ENCODE measurements at places on chromosomes 1 and 21.

GRCh38 chr21:24046829-24047443 is 1560.3 kb downstream of the MRPL39 start:
- DNase-seq, result no peak

GRCh38 chr1:45016767-45017166 is 4.7 kb downstream of the UROD start:
- no peak for DNase-seq

DNA sequence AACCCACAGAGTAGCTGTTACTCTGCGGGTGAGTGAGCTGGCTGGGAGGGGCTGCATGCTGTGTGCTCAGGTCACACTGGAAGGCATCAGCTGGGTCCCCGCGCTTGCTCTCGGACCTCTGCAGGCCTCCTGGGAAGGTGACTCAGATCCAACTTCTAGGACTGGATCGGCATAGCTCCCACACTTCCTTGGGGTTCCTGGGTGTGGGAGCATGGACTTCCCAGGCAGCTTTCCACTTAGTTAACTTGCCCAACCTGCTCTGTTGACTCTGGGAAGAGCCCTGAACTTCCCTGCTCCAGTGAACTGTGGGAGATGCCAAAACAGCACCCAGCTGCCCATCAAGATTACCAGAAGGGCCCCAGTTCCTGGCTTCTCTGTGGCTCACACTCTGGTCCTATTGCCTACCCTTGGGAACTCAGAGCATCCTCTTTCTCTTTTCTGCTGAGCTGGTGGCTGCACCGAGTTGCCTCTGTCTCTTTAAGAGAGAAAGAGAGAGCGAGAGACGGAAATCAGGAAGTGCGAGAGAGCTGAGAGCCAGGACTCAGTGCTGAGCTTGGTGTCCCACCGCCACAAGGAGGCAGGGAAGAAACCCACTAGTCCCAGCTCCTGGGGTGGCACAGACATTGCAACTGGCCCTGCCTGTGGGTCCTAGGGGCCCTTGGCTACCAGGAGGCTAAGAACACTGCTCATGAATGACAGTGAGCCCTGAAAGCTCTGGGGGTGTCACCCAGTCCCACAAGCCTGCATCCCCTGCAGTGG is at the start of gene IKBKE:
IKBKE (plus strand) TSS at position 544 of the 759 bp plus-strand sequence. CDS start 2,752 bp downstream, outside the sequence.
- DNase-seq, result peak; percentile 70

DNA sequence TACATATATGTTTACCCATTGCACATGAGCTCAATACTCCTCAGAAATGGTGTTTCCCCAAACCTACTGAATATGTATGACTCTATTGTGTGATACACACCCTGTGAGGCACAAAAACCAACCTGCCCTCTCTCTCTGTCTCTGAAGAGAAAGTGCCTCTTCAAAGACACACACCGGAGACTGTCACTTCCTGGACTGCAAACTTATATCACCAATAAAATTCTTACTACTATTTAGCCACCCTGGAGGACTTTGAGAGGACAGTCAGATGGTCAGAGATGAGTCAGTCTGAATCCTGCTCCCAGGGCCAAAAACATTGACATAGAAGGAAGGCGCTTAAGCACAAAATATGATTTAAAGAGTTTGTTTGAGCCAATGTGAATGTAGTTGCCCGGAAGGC is 110.4 kb downstream of the PPIAL4G start:
- DNase-seq, result no peak

GRCh38 chr1:9150582-9151327 is 21.9 kb upstream of the GPR157 start:
- DNase-seq, result peak; percentile 64

DNA sequence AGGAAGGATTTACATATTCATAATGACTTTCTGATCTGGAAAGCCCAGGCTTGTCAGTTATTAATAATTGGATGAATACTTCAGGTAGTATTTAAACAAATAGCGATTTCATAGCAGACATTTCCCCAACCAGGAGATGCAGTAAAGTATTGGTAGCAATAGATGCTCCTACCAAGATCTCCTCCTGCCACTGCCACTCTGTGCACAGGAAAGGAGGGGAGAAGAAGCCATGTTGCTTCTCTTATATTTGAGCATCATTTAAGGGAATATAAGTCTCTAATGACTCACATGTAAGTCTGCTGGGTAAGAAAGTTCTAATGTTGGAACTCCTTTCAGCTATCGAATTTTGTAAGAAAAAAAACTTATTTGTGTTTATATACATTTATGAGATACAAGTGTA is 420 bp upstream of the IFI16 start:
- no peak for DNase-seq

DNA sequence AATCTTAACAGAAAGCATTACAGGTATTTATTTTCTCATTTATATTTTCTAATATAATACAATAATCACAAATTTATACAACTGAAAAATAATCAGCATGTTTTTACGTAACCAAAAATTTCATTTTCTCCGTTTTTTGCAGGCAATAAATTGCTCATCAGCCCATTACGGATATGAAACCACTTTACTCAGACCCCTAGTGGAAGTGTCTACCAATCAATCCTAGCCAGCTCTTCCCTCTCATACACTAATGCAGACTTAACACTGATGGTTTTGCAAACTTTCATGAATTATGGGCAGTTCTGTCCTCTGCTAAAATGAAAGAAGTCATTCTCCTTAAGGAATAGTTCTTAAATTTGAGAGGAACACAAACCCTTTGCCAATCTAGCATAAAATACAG is 124.7 kb downstream of the EIF4G3 start:
- no peak for DNase-seq

GRCh38 chr21:36626791-36627190 is 72.1 kb upstream of the SIM2 start:
- DNase-seq, result no peak

DNA sequence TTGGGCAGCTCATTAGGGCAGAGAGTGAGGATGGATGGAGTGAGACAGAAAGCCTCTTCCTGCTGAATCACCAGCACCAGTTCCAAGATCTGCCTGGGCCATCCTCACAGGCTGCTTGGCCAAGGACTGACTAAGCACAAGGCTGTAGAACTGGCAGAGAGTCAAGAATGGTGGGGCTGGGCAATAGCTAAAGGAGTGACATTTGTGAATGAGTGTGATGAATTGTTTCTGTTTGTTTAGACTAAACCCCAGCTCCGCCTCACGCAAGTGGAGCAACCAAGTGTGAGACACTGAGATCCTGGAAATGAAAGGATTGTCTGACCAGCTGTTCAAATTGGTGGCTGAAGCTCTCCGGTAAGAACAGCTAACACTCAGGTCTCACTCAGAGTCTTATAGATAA is 38.6 kb downstream of the BRINP2 start:
- DNase-seq, result peak; percentile 99

GRCh38 chr21:27315373-27315772 is 348.5 kb upstream of the ADAMTS5 start:
- DNase-seq, result no peak

DNA sequence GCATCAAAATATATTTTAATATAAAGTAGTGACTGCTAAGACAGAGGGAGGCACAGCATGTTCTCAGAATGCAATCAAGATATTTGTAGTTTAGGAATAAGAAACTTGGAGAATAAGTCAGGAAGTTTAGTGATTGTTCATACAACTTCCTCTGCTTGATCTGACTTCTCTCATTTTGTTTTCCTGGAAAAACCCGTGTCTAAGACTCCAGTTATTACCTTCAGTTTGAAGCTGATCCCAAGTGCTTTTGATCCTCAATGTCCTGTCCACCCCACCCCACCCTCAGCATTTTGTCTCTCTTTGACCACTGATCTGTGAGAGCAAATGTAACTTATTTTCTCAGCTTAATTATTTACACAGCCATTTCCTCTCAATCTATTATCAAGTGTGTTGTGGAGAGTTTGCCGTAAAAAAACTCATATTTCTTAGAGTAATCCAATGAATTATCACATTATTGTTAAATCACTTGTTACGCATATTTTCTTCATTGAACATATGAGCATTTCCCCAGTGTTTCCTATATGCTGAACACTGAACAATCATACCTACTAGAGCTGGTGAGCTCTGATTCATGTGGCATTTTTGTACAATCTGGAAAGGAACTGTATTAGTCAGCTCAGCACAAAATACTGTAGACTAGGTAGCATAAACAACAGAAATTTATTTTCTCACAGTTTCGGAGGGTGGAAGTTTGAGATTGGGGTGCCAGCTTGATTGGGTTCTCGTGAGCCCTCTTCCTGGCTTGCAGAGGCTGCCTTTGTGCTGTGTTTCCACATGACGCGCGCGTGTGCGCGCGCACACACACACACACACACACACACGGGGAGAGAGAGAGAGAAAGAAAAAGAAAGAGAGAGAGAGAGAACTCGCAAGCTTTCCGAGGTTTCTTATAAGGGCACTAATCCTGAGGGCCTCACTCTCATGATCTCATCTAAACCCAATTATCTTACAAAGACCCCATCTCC is 65.5 kb upstream of the DPYD start:
- no peak for DNase-seq

DNA sequence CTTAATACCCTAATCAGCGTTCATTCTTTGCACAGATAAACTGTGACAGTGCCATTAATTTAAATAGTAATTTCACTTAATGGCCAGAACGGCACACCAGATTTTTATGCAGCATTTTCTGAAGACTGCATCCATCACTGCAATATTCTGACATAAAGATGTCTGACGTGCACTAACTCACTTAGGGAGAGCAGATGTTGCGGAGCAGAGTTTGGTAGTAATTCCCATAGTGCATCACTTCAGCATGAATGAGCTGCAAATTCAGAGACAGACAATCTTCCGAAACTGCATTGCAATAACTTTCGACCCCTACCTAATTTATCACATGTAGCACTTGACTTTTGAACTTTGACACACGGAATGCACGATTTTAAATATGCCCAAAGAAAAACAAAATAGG is 225.3 kb downstream of the KCTD3 start:
- no peak for DNase-seq

- peak; percentile 20 for DNase-seq
These were observed 1.2 kb downstream of the RSRP1 start for GRCh38 chr1:25245809-25246599.

DNA sequence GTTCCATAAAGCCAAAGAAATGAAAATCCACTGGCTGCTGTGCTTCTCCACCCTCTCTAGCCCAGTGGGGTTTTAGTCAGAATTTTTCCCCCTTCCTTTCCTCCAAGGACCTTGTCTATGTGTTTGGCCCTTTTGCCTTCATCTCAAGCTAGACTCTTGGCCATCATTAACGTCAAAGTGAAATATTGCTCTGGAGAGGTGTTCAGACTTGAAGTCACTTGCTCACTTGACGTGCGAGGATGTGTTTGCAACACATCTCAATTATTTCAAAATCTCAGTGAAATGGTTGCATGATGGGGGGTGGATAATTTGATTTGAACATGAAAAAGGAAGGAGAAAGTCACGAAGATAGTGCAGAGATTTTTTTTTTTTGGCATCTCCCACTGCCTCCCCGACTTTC is 13.6 kb downstream of the EVA1C start:
- DNase-seq, result no peak

DNA sequence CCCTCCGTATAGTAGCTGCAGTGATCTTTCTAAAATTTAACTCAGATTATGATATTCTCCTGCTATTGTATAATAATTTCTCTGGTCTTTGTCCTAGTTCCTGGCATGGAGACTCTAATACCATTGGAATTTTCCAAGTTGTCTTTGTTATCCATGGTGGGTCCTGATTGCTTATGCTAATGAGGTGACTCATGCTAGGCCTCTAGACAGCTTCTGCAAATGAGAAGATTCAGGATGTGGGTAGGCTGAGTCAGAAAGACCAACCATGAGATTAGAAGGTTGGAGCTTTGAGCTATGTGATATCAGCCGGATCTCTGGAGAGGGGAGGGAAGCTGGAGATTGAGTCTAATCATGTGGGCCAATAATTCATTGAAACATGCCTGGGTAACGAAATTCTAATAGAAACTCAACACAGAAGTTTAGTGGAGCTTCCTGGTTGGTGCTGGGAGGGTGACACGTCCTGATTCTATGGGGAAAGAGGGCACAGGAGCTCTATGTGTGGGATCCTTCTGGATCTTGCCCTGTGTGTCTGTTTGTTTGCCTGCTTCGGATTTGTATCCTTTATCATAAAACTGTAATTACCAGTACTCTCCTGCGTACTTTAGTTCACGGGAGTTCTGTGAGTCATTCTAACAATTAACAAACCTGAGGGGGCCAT is 73.2 kb upstream of the CNIH3 start:
- peak; percentile 85 for DNase-seq

All from fibroblast of gingiva (primary cell).